ENCODE measurements at places on chromosomes 3 and 15.

- DNase-seq = no peak
Observed at GRCh38 chr3:195236076-195236798, 34.7 kb downstream of the XXYLT1 start.

DNA sequence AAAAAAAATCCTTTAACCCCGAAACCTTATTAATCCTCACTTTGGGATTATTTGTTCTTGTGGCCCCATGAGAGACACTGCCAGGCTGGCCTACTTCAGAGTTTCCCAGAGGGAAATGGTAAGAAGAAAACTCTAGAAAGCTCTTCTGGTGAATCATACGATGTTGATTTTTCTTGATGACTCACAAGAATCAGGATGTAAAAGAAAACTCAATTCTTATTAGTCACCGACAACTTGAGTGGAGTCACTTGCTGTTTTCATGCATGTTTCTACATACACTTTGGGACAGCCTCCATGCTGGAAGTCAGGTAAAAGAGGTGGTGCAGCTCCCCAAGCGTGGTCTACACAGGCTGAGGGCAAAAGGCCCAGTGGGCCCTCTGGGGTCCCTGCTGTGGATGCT lies 42.8 kb downstream of the MYO5C start:
- peak; percentile 59 for DNase-seq

- no peak for DNase-seq
Observed at GRCh38 chr3:46049093-46049492, 21.8 kb upstream of the XCR1 start.

DNA sequence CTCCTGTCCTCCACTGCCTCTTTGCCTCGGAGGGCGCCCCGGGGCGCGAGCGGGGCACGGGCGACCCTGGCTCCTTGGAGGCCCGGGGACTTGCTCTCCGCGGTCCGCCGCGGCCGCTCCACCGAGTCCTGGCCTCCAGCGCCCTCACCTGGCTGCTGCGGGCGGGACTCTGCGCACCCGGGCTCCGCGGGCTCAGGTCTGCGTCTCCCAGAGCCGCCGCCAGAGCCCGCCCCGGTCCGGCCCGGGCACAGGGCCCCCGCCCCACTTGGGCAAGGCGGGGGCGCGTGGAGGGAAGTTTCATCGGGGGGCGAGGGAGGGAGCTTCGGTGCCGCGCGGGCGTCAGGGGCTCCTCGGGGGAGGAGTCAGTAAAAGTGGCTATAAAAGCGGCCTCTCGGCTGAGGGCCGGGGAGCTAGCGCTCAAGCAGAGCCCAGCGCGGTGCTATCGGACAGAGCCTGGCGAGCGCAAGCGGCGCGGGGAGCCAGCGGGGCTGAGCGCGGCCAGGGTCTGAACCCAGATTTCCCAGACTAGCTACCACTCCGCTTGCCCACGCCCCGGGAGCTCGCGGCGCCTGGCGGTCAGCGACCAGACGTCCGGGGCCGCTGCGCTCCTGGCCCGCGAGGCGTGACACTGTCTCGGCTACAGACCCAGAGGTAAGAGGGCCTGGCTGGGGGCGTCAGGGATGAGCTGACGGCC lies at the start of gene CEMIP:
Gene CEMIP (plus strand): TSS at position 407 of the 694 bp plus-strand sequence. CDS start 94,510 bp downstream, outside the sequence.
- DNase-seq = peak; percentile 43

- DNase-seq = no peak
Observed at GRCh38 chr3:192830291-192831110, 87.2 kb downstream of the MB21D2 start.

DNA sequence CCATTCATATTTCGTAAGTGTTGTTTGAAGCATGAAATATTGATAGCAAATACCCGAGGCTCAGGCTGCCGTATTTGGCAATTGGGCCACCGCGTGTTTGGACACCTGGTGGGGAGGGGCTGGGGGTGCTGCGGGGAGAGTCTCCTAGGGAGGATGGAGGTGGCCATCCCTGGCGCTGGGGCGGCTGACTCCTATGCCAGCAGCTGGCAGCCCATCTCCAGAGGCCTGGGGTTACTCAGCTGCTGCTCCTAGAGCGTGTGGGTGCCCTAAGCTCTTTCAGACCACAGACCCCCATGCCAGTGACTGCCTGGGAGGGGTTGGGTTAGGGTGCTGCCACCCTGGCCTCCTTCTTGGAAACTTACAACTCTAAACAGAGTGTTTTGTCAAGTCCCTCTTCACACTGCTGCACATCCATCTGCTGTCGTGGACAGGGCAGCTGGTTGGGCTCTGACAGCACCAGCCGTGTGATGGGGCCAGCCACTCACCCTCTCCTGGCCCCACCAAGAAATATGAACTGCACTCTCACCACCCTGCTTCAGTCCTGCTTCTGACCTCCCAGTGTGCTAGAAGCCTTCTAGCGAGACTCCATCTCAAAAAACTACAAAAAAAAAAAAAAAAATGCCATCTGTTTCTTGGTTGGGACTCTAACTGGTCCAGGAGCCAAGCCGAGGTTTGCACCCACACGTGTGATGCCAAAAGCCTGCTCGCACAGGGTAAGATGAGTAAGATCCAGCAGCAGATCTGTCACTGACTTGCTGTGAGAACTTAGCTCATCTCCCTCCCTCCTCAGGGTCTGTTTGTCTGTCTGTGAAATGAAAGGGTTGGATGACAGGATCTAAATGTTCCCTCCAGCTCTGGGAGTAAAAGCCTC lies 156.2 kb downstream of the MEGF11 start:
- DNase-seq = no peak

- DNase-seq = peak; percentile 37
Observed at GRCh38 chr3:14410503-14411165, 8.2 kb downstream of the SLC6A6 start.

DNA sequence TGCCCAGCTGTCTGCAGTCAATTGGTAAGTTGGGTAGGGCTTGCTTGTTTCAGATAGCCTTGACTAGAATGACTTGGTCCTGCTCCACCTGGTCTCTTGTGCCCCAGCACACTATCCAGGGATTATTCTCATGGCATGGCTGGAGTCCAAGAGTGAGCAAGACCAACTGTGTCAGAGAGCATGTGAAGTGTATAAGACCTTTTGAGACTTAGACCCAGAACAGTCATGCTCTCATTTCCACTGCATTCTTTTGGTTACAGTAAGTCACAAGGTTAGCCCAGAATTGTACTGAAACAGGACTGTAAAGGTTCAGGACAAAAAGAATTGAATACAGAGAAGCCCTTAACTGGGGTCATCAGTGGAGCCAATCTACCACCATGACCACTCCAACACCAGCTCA lies 650.8 kb upstream of the ADAMTS9 start:
- DNase-seq = no peak

DNA sequence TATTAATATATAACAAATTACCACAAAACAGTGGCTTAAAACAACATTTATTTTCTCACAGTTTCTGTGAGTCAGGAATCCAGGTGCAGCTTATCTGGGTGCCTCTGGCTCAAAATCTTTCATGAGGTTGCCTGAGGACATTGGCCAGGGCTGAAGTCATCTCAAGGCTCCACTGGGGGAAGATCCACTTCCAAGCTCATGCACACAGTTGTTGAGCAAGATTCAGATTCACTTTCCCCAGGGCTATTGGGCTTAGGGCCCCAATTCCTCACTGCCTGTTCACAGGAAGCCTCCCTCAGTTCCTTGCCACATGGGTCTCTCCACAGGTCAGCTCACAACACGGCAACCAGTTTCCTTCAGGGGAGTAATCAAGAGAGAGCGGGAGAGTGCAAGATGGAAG lies 35.0 kb downstream of the RFTN1 start:
- no peak for DNase-seq

DNA sequence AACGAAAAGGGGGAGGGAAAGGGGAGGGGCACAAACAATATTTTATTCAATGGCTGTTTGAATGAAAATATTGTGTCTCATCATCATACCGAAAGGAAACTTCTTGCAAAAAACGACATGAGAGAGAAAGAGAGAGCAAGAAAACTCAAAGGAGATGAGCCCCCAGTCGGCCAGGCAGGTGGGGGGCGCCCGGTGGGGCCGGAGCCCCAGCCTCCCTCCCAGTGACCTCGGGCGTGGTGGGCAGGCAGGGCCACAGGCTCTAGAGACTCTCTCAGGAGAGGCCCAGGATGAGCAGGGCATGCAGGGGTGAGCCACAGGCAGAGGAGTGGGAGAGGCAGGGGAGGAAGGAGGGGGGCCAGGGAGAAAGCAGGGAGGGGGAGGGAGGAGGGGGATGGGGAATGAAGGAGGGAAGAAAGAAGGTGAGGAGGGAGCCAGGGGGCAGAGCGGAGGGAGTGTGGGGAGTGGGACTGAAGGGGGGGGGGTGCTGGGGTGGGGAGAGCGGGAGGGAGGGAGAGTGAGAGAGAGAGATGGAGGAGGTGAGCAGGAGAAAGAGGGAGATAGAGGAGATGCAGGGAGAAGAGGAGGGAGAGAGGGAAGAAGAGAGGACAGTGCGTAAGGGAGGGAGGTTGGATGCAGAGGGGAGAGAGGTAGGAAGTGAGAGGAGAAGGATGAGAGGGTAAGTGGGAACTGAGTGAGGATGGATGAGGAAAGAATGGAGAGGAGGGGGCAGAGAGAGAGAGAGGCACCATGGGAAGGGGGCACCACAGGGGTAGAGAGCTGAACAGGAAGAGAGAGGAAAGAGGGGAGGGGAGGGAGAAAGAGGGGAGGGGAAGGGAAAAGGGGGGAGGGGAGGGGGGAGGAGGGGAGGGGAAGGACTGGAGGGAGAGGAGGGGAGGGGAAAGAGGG lies 14.1 kb upstream of the TMEM115 start:
- DNase-seq = no peak

DNA sequence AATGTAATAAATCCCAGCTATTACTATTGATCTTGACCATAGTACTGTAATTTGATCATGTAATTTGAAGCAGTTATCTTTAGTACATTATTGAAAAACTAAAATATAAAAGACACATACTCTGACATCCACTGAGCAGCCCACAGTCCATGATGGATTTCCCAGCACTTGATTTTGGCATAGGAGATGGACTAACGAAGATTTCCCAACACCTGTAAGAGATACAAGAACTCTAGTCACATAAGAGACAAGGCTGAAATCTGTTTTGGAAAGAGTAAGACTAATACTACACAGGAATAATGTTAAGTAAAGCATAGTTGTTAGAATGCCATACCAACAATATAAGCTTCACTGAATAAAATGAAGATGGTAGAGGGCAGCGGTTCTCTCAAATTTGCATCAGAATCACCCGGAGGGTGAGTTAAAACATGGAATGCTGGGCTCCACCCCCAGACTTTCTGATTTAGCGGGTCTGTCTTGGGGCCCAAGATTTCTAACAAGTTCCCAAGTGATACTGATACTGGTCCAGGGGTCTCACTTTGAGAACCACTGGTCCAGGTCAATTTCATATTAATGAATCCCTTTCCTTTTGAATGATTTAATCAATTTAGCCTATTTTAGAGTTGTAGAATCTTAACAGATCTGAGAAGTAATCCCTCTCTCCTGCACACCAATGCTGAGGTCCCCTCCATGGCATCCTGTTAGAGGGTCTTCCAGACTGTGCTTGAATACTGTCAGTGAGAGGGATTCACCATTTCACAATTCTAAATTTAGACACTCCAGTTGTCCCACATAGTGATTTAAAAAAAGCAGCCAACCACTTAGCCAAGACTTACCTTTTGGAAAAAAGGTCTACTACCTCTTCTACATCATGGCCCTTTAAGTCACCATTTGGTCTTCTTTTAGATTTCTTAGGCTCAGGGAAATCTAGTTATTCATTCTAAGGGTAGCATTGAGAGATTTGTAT lies 11.5 kb downstream of the RABL3 start:
- DNase-seq = no peak

DNA sequence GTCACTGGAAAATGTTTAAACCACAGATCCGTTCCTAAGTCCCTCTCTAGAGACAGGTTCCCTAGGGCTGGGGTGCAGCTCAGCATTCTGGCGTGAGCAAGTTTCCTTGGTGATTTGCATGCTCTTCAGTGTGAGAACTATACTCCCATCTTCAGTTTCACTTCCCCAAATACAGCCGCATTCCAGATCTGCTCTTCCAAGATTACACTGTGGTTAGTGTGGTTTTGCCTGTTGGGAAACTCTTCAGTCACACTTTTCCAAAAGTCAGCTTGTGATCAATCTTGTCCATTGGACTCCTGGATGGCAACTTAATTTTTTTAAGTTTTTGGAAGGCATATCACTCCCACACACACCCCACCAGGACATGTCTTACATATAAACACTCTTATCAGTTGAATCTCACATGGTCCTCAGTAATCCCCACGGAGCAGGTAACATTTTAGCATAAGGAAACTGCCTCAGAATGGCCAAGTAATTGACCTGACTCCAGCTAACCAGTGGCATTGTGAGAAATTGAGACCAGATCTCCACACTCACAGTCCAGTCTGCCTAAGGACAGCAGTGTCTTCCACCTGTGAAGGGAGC lies 33.5 kb upstream of the PTPN23 start:
- DNase-seq = no peak

DNA sequence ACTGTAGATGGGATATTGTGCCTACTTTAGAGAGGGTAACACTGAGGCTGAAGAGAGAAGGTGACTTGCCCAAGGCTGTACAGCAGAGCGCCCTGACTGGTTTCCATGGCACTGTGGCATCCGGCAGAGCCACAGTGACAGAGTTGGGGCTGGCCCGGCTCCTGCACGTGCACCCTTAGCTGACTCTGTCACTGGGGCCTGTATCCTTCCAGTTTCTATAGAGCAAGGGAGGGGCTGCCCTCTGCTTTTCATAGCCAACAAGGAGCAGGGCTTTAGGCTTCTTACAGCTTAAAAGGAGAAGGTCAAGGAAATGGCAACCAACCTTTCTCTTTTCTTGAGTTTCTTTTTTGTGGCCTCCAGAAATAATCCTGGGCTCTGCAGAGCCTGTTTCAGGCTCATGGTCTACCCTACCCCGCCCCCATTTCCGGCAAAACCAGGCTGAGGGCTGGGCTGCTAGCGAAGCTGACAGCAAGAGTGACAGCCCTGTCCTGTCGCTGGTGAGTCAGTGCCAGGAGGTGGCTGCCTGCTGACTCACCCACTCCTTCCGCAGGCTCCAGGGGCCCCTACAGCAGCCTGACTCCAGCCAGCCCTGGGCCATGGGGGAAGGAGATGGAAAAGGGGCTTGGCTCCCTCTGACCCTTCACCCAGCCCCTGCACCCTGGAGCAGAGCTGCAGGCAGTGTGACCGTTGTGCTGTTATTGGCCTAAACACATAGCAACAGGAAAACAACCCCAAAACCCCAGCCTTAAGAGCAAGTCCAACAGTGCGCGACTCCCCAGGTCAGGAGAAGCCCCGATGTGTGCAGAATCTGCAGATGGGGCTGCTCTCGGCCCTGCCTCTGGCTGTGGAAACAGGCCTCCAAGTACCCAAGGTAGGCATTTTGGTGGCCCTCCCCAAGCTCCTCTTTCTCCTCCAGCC lies 29.8 kb downstream of the SLC6A6 start:
- peak; percentile 84 for DNase-seq

Measured in bone marrow (tissue), 2 donors.